ENCODE measurements at places on chromosomes 16 and 17.

- DNase-seq, result no peak
These were observed 2.8 kb downstream of the TBC1D10B start for GRCh38 chr16:30367349-30368009.

DNA sequence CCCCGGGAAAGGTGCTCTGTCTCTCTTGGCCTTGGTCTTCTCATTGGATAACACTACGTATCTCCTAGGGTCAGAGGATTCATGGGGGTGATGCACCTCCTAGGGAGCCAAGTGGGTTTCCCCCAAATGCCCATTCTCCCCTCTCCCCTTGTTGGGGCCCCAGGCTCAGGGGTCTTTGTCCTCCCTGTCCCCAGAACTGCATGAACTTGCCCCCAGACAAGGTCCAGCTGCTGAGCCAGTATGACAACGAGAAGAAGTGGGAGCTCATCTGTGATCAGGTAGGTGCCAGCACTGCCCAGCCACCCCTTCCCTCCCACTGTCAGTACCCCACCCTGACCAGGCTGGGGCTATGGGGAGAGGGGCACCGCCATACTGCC, 8.7 kb downstream of the FMNL1 start:
- no peak for DNase-seq

DNA sequence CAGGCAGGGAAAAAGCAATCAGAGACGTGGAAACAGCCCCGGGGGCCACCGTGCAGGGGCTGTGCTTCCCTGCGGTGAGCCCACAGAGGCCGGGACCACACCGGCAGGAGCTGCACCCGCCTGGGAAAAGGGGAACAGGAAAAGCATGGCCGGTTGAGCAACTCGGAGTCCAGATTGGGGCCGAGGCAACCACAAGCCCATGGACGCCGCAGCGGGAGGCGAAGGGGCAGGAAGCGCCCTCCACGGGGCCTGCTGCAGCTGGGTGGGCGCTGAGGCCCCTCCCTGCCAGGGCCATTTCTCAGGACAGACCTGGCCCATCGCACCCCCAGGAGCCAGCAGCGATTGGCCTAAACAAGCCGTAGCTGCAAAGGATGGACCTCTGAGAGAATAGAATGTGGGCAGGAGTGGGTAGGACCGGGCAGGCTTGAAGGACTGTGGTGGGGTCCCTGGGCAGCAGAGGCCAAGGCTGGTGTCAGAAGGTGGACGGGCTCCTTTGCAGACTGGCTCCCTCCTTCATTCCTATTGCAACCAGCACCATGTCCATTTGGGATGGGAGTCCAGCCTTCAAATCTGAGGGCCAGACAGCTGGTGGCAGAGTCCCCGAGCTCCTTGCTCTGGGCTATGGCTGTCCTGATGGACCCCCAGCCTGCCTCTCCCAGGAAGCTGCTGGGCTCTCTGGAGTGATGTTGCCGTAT, 30.4 kb downstream of the COX4I1 start:
- no peak for DNase-seq

GRCh38 chr16:6481894-6482293, 850.8 kb upstream of the RBFOX1 start:
- DNase-seq, result no peak

GRCh38 chr17:5931616-5932015, 138.6 kb upstream of the WSCD1 start:
- no peak for DNase-seq
